ENCODE measurements at places on chromosomes 6 and 20.
A peak's percentile ranks its signal among the peaks of the same experiment; 100 is the strongest.

- DNase-seq: peak; percentile 69
Measured at GRCh38 chr20:33647603-33648395, 14.3 kb upstream of the C20orf144 start.

- no peak for DNase-seq
Measured at GRCh38 chr20:17671565-17671964, 10.5 kb downstream of the RRBP1 start.

DNA sequence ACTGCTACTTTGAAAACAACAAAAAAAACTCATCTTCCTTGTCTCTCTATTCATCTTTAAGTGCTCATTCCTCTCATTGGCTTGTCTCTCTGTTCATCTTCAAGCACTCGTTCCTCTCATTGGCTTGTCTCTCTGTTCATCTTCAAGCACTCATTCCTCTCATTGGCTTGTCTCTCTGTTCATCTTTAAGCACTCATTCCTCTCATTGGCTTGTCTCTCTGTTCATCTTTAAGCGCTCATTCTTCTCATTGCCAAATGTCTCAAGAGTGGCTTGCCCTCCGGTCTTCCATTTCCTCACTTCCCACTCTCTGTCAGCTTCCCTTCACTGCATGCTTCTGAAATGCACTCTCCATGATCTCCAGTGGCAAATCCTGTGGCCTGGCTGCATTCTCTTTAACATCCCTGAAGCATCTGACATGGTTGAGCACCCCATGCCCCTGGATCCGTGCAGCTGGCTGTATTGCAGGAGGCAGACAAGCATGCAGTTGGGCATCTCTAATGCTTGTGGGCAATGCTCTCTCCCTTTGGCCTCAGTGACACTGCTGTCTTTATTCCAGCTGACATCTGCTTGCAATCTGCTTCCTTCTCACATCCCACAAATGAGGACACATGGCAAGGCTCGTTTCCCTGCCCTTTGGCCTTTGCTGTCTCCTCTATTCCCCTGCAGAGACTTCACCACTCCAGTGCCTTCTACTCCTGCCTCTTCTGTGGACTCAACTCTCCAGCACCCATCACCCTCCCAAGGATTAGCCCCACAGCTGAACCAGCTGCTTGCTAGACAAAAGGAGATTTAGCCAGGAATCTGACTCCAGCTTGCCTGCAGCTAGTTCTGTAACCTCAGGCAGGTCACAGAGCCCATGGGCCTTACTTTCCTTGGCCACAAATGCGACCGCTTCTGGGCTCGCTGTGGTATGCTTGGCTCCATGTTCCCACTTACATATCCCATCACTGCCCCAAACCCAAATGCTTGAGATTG lies 143.2 kb upstream of the SNX9 start:
- DNase-seq: no peak

DNA sequence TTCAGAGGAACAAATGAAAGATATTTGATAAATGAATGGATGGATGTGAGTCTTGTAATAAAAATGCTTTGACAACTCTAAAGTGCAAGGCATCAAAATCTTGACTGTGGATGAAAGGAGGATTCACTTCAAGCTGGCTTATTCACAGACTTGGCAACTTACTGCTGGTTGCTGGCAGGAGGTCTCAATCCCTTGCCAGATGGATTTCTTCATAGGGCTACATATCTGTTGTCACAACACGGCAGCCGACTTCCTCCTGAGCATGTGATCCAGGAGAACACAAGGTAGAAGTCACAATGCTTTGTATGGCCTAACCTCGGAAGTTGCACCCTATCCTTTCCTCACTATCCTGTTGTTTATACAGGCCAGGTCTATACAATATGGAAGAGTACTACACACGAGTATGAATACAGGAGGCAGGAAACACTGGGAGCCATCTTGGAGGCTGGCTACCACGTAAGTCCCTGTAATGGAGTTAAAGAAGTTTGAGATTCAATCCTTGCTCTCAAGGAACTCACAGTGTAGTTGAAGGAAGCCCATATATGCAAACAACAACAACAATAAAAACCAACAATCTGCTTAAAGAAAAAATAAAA lies 97.9 kb downstream of the ID4 start:
- DNase-seq: no peak

- DNase-seq: no peak
Measured at GRCh38 chr6:161152907-161153662, 120.8 kb downstream of the AGPAT4 start.

GRCh38 chr6:13338038-13338437 lies 9.7 kb upstream of the TBC1D7 start:
- DNase-seq: no peak

GRCh38 chr6:31386977-31387376 lies 16.4 kb upstream of the MICA start:
- no peak for DNase-seq

- DNase-seq: no peak
Measured at GRCh38 chr20:35699957-35700624, 886 bp downstream of the ROMO1 start.

DNA sequence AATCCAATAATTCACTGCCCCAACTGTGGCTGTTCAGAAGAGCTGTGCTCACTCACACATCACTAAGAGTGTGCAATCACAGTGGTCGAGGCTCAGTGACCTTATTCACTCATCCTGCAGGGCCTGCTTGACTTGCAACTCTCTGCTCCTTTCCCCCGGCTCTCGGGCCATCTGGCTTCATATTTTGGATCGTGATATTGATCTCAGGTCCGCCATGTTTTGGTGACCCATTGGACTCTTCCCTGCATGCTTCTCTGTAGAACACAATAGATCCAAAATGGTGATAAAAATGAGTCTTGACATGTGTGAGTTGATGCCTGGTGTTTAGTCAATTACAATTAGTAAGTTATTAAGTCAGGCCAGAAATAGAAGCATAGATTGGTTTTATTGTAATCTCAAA lies 313.9 kb upstream of the SOX4 start:
- no peak for DNase-seq

GRCh38 chr6:17914651-17915050 lies 72.8 kb downstream of the KIF13A start:
- DNase-seq: no peak

DNA sequence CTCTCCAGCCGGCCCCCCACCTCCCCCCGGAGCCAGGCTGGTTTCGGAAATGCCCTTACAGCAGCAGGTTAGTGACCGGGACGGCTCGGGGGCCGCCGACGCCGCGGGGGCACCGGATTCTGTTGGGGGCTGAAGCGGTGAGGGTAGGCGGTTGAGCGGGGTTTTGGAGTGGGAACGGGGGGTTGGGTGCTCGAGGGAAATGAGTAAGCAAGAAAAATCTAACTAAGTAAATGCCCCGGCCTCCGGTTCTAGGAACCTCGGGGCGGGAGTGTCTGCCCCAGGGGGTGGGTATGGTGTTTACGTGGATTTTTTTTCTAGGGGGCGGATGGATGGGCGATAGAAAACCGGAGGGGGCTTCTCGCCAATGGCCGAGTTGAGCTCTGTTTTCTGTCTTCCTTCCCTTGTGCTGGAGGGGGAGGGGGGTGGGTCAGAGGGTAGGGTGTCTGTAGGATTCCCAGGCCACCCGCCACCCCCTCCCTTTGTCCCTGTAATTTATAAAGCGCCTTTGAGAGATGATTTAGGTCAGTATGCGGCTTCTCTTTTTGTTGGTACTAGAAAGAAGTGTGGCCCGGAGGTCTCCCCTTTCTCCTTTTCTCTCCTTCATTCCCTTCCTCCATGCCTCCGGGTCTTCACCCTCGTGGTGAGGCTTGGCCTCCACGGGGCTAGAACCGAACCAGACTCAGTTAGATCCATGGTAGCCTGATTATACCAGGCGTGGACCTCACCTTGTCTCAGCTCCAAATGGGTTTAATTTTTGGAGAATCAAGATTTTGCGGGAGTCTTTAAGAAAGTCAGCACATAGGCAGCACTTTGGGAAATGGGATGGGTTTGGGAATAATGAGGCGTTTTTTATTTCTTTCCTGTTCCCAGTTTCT lies 2.3 kb downstream of the E2F3 start:
- no peak for DNase-seq

GRCh38 chr6:129882510-129883023 lies 21.5 kb upstream of the TMEM244 start:
- DNase-seq: no peak

DNA sequence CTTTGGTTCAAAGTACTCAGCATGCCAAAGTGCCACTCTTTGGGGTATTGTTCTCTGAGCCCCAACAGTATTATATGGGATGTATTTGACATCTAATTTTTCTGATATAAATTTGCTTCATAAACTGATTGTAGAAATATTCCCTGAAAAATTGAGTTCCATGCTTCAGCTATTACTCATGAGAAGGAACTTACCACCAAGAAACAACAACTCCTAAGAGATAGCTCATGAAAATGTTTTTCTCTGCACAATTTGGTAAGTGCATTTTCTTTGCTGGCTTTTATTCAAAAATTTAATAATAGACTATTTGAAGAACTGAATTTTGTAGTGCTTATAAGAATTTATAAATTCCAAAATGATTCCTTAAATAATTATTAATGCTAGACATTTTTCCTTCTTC lies 12.8 kb upstream of the TPD52L1 start:
- DNase-seq: peak; percentile 51

- DNase-seq: no peak
Measured at GRCh38 chr20:60993433-60994044, 258.5 kb upstream of the CDH4 start.

- no peak for DNase-seq
Measured at GRCh38 chr6:30520522-30520921, 31.2 kb downstream of the HLA-E start.

DNA sequence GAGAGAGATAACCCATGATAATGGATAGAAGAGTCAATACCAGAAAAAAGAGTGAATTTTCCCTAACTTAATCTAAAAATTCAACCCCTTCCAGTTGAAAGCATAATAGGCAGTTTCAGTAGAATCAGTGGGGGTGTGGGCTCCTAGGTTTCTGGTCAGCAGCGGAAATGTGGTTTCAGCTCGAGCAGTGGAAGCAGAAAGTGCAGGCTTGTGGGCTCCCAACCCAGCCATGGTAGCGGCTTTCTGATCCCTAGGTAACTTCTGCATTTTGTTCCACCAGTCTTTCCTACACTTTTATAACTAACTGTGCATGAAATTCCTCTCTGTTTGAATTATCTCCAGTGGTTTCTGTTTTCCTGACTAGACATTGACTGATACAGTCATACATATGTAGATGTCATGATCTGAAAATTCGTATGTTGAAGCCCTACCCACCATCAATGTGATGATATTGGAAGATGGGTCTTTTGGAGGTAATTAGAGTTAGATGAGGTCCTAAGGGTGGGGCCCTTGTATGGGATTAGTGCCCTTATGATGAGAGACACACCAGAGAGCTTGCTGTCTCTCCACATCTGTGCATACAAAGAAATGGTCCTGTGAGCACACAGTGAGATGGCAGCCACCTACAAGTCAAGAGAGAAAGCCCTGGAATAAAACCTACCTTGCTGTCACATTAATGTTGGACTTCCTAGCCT lies 6.5 kb upstream of the DDO start:
- no peak for DNase-seq

GRCh38 chr6:121571455-121571854 lies 136.0 kb downstream of the GJA1 start:
- DNase-seq: no peak

DNA sequence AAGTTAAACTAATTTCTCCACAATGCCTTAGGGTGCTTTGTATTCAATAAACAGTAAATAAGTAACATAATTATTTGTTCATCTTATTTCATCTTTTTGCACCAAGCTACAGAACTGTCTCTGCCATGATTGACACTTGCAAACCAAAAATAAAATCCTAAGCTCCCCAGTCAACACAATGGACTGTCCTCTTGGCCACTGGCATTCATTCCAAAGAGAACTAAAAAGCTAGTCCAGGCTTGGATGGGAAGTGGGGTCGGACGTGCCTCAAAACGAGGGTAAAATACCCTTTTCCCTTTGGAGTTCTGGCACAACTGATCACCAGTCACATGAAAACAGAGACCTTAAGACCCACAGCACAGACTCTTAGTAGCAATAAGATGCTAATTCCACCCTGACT lies 66.4 kb upstream of the THBS2 start:
- no peak for DNase-seq

DNA sequence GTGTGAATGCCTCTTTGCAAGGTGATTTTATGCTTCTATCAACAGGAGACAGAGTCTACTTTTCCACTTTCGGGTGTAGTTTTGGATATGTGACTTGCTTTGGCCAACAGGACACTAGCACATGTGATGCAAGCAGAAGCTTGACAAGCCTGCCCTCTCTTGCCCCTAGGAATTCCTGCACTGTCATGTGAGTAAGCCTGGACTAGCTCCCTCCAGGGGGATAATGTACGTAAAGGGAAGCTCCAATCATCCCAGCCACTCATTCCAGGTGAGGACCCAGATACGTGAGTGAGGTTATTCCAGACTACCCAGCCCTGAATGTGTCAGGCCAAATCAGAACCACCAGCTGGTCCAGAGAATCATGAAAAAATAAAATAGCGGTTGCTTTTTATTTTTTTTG lies 33.3 kb downstream of the BEND3 start:
- no peak for DNase-seq

- DNase-seq: no peak
Measured at GRCh38 chr6:167402195-167402686, 77.4 kb downstream of the TTLL2 start.

DNA sequence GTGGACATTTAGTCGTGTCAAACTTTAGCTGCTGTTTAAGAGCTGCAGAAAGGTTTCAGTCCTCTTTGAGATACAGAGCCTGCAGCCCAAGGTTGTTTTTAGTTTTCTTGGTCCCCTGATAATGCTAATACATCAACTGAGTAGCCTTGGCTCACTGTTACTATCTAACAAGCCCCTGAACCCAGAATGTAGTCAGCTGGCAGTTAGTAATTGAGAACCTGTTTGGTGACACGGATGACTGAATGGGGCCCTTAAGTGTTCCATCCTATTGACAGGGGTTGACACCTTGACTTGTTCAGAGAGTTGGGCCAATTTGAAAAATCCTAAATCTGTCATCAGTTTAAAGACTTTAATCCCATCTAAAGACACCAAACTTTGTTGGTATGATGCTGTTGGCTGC lies 2.8 kb downstream of the RTN4IP1 start:
- no peak for DNase-seq

DNA sequence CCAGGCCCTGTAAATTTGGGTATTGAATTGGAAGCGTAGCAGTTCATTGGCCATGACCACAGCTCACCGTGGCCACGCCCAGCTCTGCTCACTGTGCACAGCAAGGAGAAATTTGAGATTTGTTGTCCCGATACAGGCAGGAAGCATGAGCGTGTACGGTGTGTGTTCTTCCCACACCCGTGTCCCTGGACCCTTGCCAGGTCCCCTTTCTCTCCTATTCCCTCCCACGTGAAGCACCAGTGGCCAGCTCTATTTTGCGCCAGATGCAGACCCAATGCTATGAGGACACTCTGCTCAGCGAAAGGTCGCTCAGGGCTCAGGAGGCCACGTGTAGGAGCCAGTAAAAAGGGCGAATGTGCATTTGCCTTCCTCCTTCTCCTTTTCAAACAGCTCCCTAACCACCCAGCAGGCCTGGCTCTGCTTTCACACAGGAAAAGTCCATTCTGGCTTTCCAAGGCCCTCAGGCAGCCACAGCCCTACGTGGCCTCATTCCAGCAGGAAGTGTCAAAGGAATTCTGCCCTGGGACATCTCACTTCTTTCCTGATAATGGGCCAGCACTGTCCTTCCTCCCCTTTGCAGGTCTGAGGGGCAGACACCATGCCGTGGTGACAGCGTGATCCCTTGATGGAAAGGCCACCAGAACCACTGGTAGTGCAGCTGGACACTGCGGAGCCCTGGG lies 499.2 kb upstream of the CDH4 start:
- DNase-seq: no peak
